ENCODE measurements at places on chromosomes 1 and 21. TPM values are rescaled to one million over a fixed set of nuclear protein-coding genes. Genes with fewer than 3 reads are reported as not detected.

DNA sequence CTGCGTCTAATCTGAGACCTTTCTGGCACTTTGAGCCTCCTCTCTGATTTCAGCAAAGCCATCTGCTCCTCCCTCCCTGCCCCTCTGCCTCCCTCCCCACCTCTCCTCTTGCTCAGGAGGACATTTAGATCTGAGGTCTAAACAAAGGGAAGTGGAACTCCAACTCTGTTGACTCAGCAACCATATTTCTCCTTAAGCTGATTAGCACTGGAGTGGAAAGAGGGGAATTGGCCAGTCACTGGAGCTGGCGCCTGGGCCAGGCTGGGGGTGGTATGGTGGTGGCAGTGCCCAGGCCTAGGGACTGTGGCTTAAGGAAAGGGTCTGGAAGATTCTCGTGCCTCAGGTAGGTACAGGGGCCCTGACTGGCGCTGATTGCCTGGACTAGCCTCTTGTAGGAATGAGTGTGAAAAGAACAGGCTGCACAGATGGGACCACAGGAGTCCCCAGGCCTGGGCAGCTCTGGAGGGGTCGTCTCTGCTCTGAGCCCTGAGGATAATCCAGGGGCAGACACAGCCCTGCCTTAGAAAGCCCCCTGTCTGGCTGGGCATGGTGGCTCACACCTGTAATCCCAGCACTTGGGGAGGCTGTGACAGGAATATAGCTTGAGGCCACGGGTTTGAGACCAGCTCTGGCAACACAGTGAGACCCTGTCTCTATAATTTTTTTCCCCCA, 11.9 kb downstream of the SH2D2A start:
- ATAC-seq: peak; percentile 63

DNA sequence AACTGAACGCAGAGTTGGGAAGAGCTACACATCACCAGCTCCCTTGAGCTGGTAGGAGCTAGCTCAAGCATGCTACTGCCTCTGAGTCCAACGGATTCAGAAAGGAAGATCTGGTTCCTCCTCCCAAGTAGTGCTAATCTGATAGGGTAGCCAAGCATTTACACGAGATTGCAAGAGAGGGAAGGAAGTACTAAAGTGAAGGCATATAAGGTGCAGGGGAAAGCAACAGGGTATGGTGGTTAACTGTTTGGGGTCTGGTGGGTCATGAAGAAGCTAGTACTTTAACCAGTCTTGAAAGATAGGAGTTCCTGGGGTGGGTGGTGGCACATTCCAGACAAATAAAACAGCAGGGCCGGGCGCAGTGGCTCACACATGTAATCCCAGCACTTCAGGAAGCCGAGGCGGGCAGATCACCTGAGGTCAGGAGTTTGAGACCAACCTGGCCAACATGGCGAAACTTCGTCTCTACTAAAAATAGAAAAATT, 20.2 kb upstream of the ZNF436 start:
- ATAC-seq: no peak

The HSD3B1 gene
- total RNA-seq: 0.81 TPM

- no peak for ATAC-seq
These were observed 34.7 kb upstream of the GPR25 start for GRCh38 chr1:200837931-200838571.

DNA sequence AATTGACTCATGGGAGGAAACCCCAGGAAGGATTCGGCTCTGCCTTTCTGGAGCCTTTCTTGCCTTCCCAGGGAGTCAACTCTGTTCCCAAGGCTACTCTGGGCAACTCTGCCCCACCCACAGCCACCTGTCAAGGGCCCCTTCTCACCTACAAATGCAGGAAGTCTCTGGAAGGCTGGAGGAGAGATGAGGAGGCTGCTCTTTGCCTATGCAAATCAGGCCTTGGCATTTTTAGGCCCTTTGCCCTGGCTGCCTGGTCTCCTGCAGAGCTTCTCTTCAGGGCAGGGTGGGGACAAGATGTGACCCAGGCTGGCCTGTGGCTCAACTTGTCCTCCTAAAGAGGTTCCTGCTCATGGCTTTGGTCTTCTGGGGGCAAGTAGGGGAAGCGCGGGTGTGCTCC, 5.4 kb downstream of the SLC6A9 start:
- no peak for ATAC-seq

DNA sequence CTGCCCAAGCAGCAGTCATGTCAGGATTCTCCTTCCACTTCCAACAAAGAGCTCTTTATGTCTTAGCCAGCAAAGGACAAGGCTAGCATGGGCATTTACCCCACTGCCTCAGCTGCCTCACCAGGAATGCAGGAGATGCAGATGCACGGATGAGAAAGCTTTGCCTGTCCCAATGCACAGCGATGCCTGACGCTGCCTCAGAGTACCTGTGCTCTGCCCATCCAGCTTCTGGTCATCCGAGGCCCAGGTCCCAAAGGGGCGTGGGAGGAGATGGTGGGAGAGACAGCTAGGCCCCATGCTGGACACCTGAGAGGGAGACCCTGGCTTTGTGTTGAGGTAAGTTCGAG, 59.0 kb downstream of the IRF2BP2 start:
- no peak for ATAC-seq

DNA sequence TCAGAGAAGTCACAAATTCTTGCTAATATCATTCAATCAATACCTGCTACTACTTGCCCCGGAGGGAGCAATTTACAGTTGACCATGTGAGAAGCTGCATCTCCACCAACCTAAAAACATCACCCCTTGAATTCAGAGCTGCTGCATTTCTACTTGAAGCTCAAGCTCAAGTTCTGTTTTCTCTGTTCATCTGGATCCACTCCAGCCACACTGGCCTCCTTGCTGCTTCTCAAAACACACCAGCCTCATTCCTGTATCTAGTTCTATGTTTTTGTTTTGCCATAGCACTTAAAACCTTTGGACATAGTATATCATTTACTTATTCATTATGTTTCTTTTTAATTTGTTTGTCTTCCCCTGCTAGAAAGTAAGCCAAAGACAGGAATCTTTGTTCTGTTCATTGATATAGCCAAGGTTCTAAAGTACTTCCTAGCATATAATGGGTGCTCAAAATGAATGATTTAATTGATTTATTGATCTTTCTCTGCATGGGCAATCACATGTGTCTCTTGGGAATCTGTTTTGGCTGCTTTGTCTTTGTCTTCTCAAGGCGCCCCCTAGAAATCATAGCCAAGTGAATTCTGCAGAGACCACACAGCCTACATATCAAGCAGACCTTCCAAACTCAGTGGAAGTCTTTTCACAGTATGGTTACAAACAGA, 23.6 kb downstream of the SYF2 start:
- ATAC-seq: no peak

The FCRL2 gene
- total RNA-seq: 0.23 TPM

DNA sequence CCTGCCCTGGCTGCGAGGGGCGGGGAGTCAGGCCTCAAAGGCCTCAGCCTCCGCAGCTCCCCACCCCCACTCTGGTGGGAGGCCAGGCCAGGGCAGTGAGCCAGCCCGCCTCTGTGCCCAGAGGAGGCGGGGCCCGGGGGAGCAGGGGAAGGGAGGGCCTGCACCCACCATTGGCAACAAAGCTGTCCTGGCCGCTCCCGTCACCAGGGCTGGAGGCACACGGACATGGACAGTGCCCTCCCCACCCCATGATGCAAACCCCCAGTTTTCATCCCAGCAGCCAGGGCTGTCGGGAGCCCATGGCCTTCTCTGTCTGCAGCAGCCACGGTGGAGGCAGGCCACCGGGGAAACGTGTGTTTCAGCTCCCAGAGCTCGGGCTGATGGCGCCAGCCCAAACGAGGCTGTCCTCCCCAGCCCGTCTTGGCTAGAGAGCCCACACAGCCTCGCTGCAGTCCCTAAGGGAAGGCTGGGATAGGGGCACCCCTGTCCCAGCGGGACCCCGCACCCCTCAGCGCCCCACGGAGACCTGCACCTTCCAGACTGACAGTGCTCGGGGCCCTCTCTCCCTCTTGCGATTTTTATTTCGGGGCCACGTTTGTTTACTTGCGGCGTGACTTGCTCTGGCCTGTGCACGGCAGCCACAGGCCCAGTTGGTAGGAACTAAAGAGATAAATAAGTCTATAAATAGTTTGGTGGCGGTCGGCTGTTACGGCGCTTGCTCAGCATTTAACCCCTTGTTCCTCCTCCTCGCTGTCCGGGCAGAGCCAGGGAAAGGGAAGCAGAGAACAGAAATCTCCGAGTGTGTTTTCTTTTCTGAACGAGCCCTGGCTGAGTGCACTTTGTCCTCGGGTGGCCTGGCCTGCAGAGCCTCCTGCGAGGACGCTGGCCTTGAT, 101.8 kb downstream of the PRDM16 start:
- peak; percentile 73 for ATAC-seq

- ATAC-seq: no peak
These were observed 59.3 kb downstream of the AK4 start for GRCh38 chr1:65207317-65207716.

DNA sequence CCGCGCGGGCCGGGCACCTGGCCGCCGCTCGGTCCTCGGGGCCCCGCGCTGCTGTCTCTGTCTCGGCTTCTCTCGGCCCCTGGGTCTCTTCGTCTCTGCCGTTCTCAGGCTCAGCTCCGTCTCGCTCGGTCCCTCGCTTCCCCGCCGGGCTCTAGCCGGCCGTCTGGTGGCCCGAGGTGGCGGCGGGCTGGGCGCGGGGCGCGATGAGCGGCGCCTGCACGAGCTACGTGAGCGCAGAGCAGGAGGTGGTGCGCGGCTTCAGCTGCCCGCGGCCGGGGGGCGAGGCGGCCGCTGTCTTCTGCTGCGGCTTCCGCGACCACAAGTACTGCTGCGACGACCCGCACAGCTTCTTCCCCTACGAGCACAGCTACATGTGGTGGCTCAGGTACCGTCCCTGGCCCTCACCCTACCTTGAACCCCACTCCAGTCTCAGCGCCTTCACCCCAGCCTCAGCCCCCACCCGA, 355 bp downstream of the SHISAL2A start:
- ATAC-seq: no peak

GRCh38 chr1:21517161-21517589, 8.0 kb downstream of the ALPL start:
- no peak for ATAC-seq

- ATAC-seq: no peak
These were observed 4.8 kb upstream of the LRRC8B start for GRCh38 chr1:89519779-89520358.

- ATAC-seq: peak; percentile 13
These were observed 10.7 kb downstream of the MEF2D start for GRCh38 chr1:156489935-156490293.

The CYP4Z1 gene
- total RNA-seq: not detected

The KCNJ15 gene
- 0.31 TPM for total RNA-seq

DNA sequence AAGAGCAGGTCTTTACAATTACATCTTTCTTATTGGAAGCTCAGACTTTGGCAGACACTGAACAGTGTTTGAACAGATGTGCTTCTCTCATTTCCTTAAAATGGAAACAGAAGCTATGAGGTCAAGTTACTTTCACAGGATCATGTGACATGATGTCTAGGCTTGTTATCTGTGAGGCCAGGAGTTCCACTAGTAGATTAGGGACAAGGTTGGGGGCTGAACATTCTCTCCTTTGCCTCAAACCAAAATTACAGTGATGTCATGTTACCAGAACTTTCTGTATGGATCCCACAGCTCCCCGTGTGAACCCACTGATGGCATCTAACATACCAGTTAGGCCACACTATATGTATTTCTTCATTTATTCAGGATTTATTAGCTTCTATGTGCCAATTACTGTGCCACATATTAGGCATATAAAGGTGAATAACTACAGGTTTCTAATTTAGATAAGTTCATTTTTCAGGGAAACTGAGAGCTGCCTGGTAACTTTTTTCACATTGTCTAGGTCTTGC, 6.0 kb downstream of the DYNLT5 start:
- no peak for ATAC-seq

The TFF3 gene
- not detected for total RNA-seq

- no peak for ATAC-seq
These were observed 235.0 kb upstream of the NFIA start for GRCh38 chr1:60847391-60847790.

DNA sequence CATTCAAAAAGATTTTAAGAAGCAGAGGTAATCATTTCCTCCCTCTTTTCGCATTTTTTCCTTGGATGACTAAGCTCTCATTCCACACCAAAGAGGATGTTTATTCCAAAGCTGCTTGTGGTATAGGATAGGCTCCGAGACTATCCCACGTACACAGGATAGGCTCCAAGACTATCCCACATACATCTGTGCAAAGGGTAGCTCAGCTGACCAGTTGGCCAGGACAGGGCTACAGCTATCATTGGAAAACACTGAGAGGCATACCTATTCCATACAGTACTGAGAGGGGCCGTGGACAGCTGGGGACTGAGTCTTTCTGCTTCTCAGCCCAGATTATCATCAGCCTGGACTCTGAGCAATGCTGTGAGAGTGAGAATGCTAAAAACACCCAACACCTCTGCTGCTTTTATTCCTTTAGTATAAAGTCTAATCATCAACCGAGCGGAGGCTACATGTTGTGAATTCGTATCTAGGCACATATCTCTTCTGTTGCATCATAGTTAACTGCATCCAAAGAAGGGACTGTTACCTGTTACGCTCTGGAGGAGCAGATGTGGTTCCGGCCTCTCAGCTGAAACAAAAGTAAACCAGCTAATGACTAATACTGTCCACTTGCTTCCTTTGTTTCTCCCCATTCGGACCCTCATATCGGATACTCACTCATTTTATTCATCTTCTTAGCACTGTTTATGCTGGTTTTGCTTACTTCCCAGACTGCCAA, 141.0 kb downstream of the TNFSF18 start:
- no peak for ATAC-seq

DNA sequence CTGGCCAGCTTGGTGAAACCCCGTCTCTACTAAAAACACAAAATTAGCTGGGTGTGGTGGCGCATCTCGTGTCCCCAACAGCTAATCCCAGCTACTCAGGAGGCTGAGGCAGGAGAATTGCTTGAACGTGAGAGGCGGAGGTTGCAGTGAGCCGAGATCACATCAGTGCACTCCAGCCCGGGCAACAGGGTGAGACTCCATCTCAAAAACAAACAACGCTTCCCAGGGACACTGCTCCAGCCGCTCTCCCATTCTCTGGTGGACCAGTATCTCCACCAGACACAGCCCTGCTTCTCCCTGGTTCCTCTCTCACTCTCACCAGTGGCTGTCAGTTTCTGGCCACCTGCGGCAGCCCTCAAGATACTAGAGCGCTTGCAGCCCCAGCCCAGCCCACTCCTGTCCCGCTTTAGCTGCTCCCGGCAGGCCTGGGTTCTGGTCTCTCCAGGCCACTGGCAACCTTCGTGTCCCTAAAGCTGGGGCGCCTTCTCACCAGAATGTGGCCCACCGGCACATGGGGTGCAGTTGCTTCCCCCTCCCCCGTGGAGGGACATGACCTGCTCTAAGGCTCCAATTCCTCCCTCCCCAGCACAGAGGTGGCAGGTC, 20.9 kb upstream of the LRRC47 start:
- no peak for ATAC-seq

GRCh38 chr1:77273891-77274290, 7.9 kb upstream of the AK5 start:
- no peak for ATAC-seq

- no peak for ATAC-seq
These were observed 11.0 kb downstream of the TNFRSF9 start for GRCh38 chr1:7929637-7930036.

The C1orf226 gene
- 7.7 TPM for total RNA-seq

Measured in motor neuron (in vitro differentiated cells).